Activated CD4-positive, alpha-beta T cell treated with anti-CD3 and anti-CD28 coated beads, Interleukin-2, amount 50 U/mL, for 16 hours (primary cell): ENCODE measurements at places on chromosomes 11 and 22.
A peak's percentile ranks its signal among the peaks of the same experiment; 100 is the strongest.

- DNase-seq, result no peak
Observed at GRCh38 chr11:20707876-20708275, 38.5 kb downstream of the NELL1 start.

DNA sequence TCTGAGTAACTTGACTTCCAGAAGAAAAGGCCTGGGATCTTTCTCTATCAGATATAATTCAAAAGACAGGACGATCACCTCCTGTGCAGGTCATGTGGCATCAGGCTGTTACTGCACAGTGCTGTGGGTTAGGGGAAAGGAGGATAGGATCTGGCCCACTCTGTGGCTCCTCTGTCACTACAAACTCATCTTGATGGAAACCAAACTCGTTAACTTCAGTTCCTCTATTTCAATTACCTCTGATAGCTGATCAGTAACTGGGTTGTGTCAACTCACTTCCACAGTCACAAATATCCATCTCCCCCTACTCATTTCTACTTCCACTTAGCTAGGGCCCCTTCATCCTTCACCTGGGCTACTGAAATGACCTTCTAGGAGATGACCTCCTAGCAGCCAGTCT lies 95.2 kb downstream of the RCN1 start:
- no peak for DNase-seq

DNA sequence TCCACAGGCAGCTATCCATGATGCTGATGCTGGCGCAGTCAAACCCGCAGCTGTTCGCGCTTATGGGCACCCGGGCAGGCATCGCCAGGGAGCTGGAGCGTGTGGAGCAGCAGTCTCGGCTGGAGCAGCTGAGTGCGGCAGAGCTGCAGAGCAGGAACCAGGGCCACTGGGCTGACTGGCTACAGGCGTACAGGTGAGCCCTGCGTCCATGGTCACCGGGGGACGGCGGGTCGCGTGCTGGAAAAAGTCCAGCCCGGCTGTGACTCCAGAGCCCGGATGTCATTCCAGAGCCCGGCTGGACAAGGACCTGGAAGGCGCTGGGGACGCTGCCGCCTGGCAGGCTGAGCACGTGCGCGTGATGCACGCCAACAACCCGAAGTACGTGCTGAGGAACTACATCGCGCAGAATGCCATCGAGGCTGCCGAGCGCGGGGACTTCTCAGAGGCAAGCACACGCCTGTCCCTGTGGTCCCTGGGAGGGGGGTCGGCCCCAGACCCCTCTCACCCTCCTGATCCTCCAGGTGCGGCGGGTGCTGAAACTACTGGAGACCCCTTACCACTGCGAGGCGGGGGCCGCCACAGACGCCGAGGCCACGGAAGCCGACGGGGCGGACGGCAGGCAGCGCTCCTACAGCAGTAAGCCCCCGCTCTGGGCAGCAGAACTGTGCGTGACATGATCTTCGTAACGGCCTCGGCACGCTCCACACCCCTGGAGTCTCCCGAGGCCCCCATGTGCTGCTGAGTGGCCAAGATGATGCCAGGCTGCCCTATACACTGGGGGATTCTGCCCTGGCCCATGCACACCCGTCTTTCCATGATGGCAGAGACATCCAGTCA lies 16.1 kb downstream of the SELENOO start:
- no peak for DNase-seq

DNA sequence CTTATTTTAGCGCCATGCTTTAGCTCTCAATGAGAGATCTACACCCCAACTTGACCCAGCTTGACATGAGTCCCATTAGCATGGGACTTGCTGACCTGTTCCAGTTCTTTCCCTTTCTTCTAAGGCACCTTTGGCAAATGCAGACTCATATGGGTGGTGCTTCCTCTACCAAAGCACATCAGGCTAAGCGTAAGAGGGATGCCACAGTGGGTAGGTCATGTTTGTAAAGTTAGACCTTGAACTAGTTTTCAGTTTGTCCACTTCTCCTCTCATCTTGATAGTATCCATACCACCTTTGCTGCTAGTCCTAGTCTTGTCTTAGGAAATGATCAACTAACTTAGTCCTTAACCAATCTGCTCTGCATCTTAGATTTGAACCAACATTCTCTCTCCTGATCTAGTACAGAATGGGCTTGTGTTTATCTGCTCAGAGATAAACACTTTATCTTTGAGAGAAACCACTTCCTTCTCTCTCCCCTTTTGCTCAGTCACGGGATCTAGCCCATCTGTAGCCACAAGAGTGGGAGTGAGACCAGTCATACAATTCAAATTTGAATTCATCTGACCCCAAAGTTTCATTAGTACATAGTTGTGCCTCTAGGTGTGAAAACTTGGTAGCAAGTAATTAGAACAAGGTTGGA lies 72.1 kb upstream of the CD44 start:
- DNase-seq, result peak; percentile 81

GRCh38 chr11:69173331-69173730 lies 17.6 kb downstream of the SMIM38 start:
- no peak for DNase-seq

- DNase-seq, result no peak
Observed at GRCh38 chr22:30202531-30203006, 44.0 kb downstream of the LIF start.

DNA sequence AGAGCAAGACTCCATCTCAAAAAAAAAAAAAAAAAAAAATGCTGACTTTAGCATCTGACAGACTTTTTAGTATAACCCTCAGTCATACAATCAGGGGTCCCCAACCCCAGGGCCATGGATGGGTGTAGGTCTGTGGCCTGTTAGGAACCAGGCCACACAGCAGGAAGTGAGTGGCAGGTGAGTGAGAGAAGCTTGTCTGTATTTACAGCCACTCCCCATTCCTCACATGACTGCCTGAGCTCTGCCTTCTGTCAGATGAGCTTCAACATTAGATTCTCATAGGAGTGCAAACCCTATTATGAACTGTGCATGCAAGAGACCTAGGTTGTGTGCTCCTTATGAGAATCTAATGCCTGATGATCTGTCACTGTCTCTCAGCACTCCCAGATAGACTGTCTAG lies 3.3 kb downstream of the FAM227A start:
- DNase-seq, result no peak

- no peak for DNase-seq
Observed at GRCh38 chr11:15627560-15627959, 512.8 kb downstream of the INSC start.

DNA sequence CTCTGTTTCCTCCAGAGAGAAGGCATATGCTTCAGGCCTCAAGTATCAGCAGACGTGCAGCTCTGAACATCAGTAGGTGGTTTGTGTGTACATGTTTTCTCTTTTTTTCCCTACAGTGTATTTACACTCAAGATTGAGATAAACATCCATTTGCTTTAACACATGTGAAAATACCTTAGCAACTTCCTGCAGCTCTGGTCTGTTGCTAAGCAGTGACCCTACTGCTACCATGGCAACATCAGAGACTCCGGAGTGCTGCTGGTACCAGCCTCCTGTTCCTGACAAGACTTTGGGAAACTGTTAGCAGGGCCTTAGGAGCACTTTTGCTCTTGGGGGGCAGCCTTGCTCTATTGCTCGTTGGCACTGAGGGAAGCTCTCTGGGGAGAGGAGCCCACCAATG lies 221.2 kb upstream of the PLET1 start:
- DNase-seq, result no peak

DNA sequence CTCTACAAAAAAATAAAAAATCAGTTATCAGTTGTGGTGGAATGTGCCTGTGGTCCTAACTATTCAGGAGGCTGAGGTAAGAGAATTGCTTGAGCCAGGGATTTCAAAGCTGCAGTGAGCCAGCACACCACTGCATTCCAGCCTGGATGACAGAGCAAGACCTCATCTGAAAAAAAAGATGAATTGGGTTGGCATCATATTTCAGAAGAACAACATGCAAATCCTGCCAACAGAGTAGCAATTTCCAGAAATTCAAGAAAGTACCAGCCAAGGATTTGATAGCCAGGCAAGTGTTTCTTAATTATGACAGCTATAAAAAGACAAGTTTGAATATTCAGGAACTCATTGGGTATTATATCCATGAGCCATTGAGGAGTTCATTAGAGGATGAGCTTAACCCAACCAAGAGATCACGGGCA lies 75.2 kb downstream of the USP47 start:
- DNase-seq, result no peak

GRCh38 chr11:115083144-115083806 lies 404.9 kb downstream of the NXPE2 start:
- DNase-seq, result no peak

GRCh38 chr11:13168271-13168670 lies 109.3 kb upstream of the BMAL1 start:
- no peak for DNase-seq

DNA sequence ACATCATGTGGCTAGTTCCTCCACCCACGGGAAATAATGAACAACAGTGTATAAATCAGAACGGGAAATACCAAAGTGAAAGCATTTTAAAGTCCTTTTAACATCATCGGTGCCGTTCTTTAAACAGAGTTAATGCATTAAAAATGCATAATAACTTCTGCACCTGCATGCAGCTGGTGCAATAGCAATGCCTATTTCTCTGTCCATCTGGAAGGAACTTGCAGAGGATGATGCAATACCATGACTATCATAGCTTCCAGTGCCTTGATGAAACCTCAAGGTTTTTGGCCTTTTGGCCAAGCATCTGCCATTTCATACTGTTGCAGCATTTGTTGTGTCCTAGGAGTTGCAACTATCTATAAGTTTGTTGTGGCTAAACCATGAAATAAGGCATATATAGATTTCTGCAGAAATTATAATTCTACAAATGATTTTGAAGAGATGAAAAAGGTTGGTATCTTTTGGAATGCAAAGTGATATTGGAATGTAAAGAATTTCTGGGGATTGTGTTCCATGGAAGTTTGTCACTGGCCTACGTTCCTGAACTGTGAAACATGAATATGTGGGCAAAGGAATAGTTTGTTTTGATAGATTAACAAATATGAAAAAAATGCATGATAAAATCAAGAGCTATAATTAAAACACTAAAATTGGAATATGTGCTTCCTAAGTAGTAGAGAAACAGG lies 9.8 kb upstream of the EIF3F start:
- DNase-seq, result no peak

DNA sequence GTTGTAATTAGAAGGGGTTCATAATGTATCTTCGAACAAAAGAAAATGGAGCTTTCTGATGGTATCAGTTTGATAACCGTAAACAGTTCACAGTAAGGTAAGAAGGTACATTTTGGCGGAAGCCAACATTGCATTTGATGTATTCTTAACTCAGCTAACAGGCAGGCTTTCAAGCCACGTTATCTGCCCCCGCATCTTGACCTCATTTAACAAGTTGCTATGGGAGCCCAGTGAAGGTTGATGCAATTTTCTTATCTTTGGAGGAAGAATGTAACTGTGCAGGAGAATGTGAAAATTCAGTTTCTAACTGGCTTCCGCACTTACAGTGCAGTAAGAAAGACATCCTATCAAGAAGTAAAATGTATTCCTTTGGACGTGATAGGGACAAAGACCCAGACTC lies 110.6 kb downstream of the ETS1 start:
- DNase-seq, result peak; percentile 88

DNA sequence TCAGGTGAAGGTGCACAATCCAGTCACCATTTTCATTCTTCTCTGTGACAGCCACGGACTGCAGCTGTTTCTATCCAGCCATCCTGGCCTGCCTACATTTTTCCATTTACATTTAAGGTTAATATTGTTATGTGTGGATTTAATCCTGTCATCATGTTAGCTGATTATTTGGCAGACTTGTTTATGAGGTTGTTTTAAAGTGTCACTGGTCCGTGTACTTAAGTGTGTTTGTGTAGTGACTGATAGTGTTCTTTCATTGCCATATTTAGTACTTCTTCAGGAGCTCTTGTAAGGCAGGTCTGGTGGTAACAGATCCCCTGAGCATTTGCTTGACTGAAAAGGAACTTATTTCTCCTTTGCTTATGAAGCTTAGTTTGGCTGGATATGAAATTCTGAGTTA lies 364.2 kb downstream of the JRKL start:
- DNase-seq, result no peak

DNA sequence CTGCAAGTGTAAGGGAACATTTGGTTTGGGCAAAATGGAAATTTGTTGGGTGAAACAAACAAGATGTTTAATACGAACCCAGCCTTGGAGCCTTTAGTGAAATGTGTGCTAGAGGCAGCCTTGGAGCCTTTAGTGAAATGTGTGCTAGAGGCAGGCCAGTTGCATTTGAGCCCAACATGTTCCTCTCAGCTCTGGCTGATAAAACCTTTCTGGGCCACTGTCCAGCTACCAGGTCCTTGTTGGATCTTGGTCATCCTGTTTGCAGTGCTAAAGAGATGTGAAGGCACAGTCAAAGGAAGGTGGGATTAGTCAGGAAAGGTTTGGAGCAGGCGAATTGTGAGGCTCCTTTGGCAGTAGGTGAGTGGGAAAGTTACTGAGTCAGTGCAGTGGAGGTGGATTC lies 48.9 kb downstream of the CEP164 start:
- DNase-seq, result no peak

DNA sequence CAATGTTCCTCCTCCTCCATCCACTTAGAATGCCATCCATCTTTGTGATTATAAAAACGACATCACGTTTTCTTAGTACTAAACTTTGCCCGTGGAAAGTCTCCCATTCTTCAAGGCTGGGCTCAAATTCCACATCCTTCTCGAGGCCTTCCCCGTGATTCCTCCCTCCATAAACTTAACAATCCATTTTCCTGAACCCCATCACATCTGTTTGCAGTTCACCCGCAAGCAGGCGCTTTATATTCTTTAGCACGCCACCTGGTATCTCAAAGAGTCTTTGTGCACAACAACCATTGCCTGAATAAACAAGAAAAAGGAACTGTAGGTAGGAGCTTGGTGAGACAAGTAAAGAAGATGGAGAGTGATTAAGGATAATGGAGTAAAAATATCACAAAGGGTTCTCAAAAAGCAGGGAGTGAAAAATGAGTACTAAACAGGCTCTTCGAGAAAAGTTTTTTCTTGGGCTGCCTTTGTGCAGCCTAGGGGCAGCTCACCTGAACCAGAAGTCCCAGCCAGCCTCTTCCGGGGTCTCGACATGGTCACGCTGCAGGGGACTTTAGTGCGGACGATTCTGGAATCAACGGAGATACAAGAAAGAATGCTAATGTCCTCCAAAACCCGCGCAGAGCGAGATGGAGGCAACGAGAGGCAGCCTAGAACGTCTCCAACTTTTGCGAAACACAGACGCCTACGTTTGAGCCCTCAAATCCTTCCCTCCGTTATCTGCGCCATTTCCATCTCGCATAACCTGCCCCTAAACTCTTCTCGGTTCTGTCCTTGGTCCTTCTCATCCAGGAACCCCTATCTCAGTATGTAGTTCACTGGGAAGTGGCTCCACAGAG lies 585 bp downstream of the THYN1 start:
- DNase-seq, result peak; percentile 24

- DNase-seq, result no peak
Observed at GRCh38 chr22:48993655-48994054, 834.0 kb downstream of the BRD1 start.
